ENCODE measurements at places on chromosomes 2 and 18.

- DNase-seq: no peak
These were observed 100.0 kb upstream of the HDAC4 start for GRCh38 chr2:239500574-239501550.

DNA sequence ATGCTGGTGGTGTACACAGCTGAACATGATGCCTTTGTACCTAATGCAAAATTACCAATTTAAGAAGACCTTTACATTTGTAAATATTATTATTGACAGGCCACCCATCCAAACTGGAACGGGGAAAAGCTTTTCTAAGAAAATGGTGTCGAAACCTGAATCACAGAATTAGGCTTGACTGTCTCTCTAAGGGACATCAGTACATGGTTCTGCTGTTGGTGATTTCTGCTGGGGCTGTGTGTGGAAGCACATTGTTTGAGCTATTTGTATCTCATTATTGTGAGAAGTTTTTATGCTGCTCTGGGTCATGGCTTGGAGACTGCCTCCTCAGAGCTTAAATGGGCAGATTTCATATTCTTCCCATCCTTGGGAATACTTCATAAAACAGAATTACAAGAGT is 420.9 kb upstream of the POU3F3 start:
- DNase-seq: no peak

GRCh38 chr2:85353876-85354285 is 447 bp downstream of the RETSAT start:
- no peak for DNase-seq

DNA sequence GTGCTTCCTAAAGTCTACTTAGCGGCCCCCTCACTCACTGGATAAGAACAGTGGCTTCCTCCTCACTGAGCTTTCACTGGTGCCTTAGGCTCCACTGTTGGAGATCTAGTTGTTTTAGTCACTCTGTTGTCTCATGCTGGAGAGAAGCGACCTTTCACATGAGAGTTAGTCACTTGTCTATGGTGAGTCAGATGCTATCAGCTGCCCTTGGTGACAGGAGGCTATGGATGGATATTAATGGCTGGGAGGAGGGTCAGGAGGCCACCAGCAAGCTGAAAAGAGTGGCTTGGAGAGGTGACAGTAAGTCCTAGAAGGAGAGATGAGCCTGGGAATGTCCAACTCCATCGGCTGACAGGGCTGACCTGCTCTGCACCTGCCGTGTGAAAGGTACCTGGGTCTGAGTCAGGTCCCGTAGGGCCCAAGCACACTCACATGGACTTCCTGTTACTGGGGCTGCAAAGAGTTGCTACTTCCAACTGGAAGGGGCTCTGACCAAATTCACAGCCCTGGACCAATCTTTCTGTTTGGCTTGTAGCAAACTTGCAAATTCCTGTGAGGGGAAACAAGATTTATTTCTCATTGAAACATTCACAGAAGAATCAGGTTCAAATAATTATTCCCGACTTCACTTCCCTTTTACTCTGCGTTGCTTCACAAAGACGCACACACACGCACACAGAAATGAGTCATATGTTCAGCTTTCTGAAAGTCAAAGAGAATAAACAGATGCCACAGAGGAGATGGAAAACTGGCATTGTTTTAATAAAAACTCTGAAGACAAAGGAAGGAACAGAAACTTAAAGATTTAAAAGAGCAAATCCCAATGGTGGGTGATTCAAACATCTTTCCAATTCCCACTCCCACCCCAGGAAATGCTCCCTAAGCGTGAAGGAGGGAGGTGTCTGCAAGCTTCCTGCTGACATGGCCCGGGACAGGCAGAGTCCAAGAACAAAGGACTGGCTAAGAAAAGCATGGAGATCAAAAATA is 203.5 kb upstream of the TWIST2 start:
- no peak for DNase-seq

DNA sequence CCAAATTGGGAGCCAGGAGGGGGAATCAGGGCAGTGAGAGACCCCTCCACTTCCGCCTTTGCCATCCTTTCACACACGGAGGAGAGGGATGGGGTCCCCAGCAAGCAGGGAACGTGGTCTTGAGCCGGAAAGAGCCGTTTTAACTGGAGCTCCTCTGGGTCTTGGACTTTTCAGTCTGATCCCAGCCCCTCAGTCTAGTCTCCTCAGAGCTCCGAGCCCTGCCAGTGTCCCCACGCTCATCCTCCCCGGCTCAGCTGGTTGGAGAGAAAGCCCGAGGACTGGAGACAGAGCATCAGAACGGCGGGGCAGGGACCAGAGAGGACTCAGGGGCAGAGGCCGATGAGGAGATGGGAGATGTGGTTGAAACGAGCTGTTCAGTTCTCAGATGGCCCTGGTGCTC is 26.1 kb upstream of the OTOF start:
- no peak for DNase-seq

DNA sequence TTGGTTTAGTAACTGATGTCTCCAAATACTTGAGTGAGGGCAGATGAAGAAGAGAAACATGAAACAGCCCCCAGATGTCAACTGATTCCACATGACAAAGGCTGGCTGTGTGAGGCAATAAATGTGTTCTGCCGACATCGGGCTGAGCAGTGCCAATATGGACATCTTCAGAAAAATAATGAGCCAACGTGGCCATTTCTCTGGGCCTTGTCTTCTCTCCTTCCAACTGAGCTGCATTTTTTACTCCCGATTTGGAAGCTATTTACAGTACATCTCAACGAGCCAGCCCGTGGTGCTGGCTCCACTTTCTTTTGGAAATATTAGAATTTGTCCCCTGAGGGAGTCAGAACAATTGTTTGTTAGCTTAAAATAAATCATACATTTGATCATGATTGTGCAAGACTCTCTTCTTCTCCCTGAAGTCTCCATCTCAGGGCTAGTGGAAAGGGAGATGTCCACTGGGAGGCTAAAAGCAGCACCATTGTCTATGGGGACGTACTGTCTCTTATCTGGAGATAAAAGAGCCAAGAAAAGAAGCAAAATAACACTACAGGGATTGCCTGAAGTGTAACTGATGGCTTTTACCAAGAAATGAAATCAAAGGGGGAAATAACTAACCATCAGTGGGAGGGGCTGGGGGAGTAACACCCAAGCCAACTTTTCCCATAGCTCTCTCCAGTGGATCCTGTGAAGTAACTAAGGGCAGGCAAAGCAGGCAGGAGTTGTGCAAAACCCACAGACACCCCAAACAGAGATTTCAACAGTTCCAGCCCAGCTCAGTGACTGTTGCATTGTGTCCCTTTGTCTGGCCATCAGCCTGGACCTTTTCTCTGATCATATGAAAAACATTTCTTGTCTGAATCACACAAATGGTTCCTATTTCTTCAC is 114.8 kb downstream of the RDH14 start:
- DNase-seq: no peak

- DNase-seq: no peak
These were observed 56.9 kb downstream of the RHBDD1 start for GRCh38 chr2:226892729-226893128.

GRCh38 chr2:24509425-24509824 is 18.4 kb downstream of the NCOA1 start:
- DNase-seq: no peak

- no peak for DNase-seq
These were observed 109.1 kb upstream of the CYP1B1 start for GRCh38 chr2:38185012-38185491.

- no peak for DNase-seq
These were observed 91.5 kb upstream of the SIX3 start for GRCh38 chr2:44850016-44850415.

- peak; percentile 23 for DNase-seq
These were observed 123.5 kb downstream of the ATAD2B start for GRCh38 chr2:23803264-23803964.

GRCh38 chr2:43293744-43294695 is 67.6 kb upstream of the ZFP36L2 start:
- no peak for DNase-seq

DNA sequence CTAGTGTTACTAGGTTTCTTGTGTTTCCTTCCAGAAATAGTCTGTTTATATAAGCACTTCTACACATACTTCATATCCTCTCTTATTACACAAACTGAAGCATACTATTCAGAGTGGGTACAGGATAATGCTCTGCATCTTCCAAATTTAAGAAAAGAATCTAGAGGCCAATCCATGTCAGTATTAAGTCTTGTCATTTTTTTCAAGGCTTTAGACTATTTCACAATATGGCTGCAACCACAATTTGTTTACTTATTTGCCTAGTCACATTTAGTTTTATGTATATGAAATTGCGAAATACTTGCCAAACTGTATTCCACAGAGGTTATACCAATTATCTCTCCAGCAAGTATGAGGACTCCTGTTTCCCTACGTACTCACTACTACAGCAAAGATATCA is 27.9 kb downstream of the IWS1 start:
- no peak for DNase-seq

GRCh38 chr2:128590309-128591021 is 271.8 kb upstream of the HS6ST1 start:
- DNase-seq: no peak

DNA sequence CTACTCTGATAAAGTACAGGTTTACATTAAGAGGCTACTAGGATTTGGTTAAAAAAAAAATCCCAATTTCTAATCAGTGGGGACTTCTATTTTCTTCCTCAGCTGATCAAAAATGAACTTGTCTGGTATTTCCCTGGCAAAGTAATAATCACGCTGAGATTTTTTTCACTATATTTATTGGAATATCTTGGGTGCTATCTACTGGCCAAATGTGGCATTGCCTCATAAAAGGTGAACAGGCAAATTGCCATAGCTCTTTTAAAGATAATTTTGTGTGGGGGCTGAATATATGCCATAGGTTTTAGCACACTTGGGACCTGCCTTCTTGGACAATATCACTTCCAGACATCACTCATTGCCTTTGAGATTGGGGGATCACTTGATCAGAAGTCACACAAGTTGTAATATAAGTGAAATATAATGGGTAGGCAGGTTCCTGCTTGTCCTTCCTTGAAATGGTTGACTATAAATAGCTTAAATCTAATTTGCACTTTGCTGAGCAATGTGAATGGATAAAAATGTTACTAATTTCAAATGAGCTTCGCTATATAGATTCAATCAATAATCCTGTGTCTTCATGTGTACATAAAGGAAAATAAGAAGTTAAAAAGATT is 7.0 kb upstream of the NXPH2 start:
- no peak for DNase-seq

- no peak for DNase-seq
These were observed 178.9 kb downstream of the FHOD3 start for GRCh38 chr18:36476433-36476832.

DNA sequence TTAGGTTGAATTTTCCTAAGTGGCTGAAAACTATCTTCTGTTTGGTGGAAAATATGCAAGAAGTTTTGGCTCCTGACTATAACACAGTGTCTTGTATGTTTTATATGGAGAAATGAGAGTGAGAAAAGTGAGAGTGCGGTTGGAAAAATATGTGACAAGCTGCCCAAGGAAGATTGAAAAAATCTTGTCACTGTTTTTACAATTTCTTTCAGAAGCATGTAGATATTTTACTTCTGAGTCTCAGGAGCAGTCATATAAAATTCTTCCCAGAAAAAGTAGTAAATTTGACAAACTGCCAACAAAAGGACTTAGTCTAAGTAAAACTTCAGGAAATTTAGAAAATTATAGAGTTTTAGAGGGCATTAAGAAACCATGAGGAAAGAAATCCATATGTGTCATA is 19.4 kb upstream of the RMND5A start:
- DNase-seq: no peak

GRCh38 chr2:39203382-39203781 is 40.4 kb downstream of the CDKL4 start:
- DNase-seq: no peak

- no peak for DNase-seq
These were observed 829 bp upstream of the KIAA2012 start for GRCh38 chr2:202072226-202072625.

- DNase-seq: no peak
These were observed 210.3 kb upstream of the RBMS1 start for GRCh38 chr2:160703648-160704585.

DNA sequence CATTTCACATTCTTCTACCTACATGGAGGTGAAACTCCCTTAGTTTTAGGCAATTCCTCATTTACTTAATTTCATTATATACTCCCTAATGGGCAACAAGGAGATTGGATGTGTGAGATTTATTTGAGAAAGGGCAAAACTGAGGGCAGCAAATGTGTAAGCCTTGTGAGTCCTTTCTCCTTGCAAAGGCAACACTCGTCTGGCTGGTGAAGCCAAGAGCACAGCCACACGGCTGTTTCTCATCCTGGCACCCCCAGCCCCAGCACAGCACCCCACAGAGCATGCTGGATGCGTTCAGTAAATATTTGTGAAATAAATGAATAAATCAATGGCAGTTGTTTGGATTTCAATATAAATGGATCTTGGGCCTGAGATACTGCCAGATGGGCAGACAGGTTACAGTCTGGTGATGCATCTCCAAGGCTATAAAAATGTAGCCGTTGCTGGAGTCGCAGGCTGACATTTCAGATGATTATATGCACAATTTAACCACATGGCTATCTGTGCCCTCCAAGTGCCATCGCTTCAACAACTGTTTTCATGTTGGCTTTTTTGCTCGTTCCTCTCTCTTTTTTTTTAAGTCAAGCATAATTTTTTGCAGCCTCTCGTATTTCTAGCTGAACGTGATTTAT is 154.1 kb upstream of the REV1 start:
- DNase-seq: no peak

GRCh38 chr18:3368193-3368592 is 81.8 kb upstream of the TGIF1 start:
- no peak for DNase-seq

GRCh38 chr2:241110607-241111439 is 8.7 kb upstream of the MTERF4 start:
- no peak for DNase-seq

DNA sequence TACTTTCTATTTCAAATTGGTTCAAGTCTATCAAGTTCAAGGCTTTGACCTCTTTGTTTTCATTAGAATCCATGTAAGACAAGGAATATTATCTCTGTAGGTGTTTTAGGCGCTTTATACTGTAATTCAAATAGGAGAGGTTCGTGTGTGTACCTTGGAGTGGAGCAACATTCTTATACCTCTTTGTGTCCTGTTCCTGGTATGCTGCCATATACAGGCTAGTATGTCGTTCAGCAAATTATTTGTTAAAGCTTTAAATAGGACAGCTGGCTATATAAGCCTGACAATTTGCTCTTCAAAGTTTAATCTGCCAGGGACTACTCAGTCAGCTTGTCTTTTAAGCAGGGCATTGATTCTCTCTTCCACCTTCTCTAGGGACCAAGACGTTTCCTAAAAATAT is 31.1 kb upstream of the SPAG16 start:
- no peak for DNase-seq

GRCh38 chr2:85976106-85976920 is 87.5 kb upstream of the ST3GAL5 start:
- no peak for DNase-seq
